ENCODE measurements at places on chromosomes 2 and 18. TPM values are rescaled to one million over a fixed set of nuclear protein-coding genes. Genes with fewer than 3 reads are reported as not detected.

Gene POTEC
- total RNA-seq = not detected

Gene NAT8
- not detected for total RNA-seq

Gene ADAM23
- 20.2 TPM for total RNA-seq

Gene UPP2
- total RNA-seq = not detected

Gene RND3
- 169 TPM for total RNA-seq

Gene C18orf54
- 18.4 TPM for total RNA-seq

Gene STPG4
- not detected for total RNA-seq

Gene HSPD1
- total RNA-seq = 375 TPM

Gene TUBA3E
- not detected for total RNA-seq

Gene EVX2
- 0.10 TPM for total RNA-seq

Gene MBOAT2
- 60.8 TPM for total RNA-seq

Gene LRP2
- total RNA-seq = 12.7 TPM

Gene CPS1
- total RNA-seq = 33.2 TPM

Gene MSGN1
- total RNA-seq = not detected

Gene NGEF
- 20.7 TPM for total RNA-seq

Gene ALK
- 7.7 TPM for total RNA-seq

Gene LCT
- 2.8 TPM for total RNA-seq

Gene TNFAIP6
- total RNA-seq = 0.87 TPM

Gene CDH7
- total RNA-seq = 5.5 TPM

Gene C2orf78
- total RNA-seq = not detected

Gene SCN7A
- 1.8 TPM for total RNA-seq

Gene CCNT2
- 55.1 TPM for total RNA-seq

Gene BUB1
- 14.4 TPM for total RNA-seq

Gene IL1R2
- 0.48 TPM for total RNA-seq

Gene TDRD15
- total RNA-seq = not detected

Gene KCTD1
- 163 TPM for total RNA-seq

Gene NEUROD1
- total RNA-seq = 72.2 TPM

Gene C1QL2
- total RNA-seq = 1.8 TPM

Gene MAL
- 205 TPM for total RNA-seq

Gene PTPRM
- 18.6 TPM for total RNA-seq

Gene DLX1
- total RNA-seq = 10.0 TPM

Gene AMER3
- total RNA-seq = 10.9 TPM

Gene AQP12B
- total RNA-seq = 0.10 TPM

Gene CARF
- 6.7 TPM for total RNA-seq

Gene NCKAP5
- total RNA-seq = 7.7 TPM

Gene CYS1
- total RNA-seq = 0.79 TPM

Gene ATP5MC3
- total RNA-seq = 311 TPM

Gene SERPINB7
- total RNA-seq = 78.2 TPM

Gene PFN4
- 1.3 TPM for total RNA-seq

Gene TCF23
- not detected for total RNA-seq

Gene SKA1
- total RNA-seq = 14.0 TPM

Gene PDCD1
- total RNA-seq = not detected

All from type B pancreatic cell (in vitro differentiated cells).